ENCODE measurements at places on chromosomes 2 and 18.

DNA sequence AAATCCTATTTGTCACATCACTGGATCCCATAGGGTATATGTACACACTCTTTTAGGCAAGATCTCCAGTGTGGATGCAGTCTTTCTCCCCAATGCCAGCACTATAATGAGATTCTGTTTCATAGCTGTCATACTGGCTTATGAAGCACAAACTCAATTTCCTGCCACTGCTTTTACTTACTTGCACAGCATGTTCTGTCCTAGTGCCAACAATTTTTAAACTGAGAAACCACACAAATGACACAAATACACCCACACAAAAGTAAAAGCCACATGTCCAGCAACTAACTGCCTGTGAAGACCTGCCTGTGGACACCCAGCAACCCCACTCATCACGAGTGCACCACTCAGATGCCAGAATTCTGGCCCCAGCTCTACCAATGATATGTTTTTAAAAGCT, 29.6 kb upstream of the RNU4ATAC start:
- no peak overlapping the region for H3K27ac ChIP-seq
- DNase-seq, result no peak
- H3K27me3 ChIP-seq, result no peaks in the 10 kb centered on the region

GRCh38 chr2:53334610-53335009, 433.0 kb upstream of the CHAC2 start:
- H3K27ac ChIP-seq, result no peak overlapping the region
- no peaks in the 10 kb centered on the region for H3K36me3 ChIP-seq
- no peak for DNase-seq
- H3K4me3 ChIP-seq, result no peak overlapping the region
- no peaks in the 10 kb centered on the region for H3K27me3 ChIP-seq

DNA sequence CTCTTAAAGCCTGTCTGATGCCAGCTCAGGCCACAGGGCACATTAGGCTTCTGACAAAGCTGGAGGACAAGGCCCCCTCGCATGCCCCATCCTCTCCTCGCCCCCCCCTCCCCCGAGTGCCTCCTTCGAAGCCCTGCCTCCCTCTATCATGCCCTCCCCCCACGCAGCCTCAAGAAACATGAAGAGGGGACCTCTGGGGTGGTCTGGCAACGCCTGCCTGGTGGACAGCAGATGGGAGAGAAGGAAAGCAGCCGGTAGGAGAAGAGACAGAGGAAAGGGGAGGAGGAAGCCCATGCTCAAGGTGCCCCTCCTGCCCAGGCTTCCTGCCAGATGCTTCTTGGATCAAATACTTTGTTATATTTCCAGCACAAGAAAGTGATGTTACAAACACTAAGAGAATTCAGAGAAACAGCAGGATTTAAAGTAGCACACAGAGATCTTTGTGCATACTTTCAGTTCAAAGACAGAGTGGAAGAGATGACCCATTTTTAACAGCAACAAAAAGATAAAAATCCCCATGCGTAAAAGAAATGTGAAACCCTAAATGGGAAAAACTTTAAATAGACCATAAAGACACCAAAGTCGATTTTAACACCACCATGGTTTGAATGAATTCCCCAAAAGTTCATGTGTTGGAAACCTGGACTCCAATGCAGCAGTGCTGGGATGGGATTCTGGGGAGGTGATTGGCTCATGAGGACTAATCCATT, 19.0 kb downstream of the BOK start:
- DNase-seq, result no peak
- no peak overlapping the region for H3K4me3 ChIP-seq
- H3K27ac ChIP-seq, result no peak overlapping the region
- no peaks in the 10 kb centered on the region for H3K36me3 ChIP-seq

- no peaks in the 10 kb centered on the region for H3K27me3 ChIP-seq
- DNase-seq, result no peak
- no peak overlapping the region for H3K4me3 ChIP-seq
- no peak overlapping the region for H3K27ac ChIP-seq
Measured at GRCh38 chr18:62610351-62610700, 87.5 kb downstream of the ZCCHC2 start.

DNA sequence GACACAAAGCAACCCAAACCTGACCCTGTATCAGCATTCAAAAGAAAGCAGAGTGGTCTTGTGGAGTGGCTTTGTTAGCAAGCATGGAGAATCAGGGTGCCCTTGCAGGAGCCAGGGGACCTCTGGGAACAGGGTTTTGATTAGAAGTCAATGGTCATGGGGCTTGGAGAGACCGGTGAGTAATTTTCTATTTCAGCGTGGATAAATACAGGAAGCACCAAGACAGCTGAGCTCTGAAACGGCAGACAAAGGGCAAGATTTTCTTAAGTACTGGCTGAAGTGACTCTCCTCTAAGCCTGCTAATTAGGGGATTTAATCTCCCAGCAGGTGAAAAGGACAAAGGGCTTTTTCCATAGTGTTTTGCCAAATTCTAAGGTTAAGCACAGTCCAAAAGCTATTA, 78.0 kb upstream of the GAREM1 start:
- DNase-seq, result no peak
- H3K27me3 ChIP-seq, result no peaks in the 10 kb centered on the region
- no peak overlapping the region for H3K4me3 ChIP-seq
- H3K27ac ChIP-seq, result no peak overlapping the region

GRCh38 chr18:58580623-58581022, 48.3 kb downstream of the ALPK2 start:
- no peaks in the 10 kb centered on the region for H3K36me3 ChIP-seq
- no peak overlapping the region for H3K4me3 ChIP-seq
- no peaks in the 10 kb centered on the region for H3K27me3 ChIP-seq
- DNase-seq, result no peak

DNA sequence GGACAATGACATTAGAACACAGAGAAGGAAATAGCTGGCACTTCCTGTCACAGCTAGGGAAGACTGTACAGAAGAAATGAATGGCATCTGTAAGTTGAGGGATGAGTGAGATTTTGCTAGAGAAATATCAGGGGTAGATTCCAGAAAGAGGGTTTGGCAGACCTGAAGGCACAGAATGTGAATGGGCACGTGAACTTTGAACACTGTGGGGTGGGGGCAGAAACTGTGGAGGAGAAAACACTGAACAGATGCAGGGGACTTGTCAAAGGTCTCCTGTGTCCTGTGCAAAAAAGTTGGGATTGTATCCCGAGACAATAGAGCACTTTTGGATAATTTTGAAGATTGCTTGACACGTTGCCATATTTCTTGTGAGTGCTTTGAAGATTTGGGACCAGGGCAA, 88.0 kb downstream of the PPP1R1C start:
- no peak overlapping the region for H3K4me3 ChIP-seq
- H3K27ac ChIP-seq, result no peak overlapping the region
- no peak for DNase-seq
- H3K36me3 ChIP-seq, result no peaks in the 10 kb centered on the region
- H3K4me1 ChIP-seq, result no peaks in the 10 kb centered on the region
- no peaks in the 10 kb centered on the region for H3K27me3 ChIP-seq

GRCh38 chr2:143617803-143618415, 488.7 kb downstream of the ARHGAP15 start:
- H3K36me3 ChIP-seq, result peaks cover 9% of the 10 kb centered on the region
- H3K27me3 ChIP-seq, result no peaks in the 10 kb centered on the region
- no peak overlapping the region for H3K27ac ChIP-seq
- no peaks in the 10 kb centered on the region for H3K4me1 ChIP-seq
- H3K4me3 ChIP-seq, result no peak overlapping the region

DNA sequence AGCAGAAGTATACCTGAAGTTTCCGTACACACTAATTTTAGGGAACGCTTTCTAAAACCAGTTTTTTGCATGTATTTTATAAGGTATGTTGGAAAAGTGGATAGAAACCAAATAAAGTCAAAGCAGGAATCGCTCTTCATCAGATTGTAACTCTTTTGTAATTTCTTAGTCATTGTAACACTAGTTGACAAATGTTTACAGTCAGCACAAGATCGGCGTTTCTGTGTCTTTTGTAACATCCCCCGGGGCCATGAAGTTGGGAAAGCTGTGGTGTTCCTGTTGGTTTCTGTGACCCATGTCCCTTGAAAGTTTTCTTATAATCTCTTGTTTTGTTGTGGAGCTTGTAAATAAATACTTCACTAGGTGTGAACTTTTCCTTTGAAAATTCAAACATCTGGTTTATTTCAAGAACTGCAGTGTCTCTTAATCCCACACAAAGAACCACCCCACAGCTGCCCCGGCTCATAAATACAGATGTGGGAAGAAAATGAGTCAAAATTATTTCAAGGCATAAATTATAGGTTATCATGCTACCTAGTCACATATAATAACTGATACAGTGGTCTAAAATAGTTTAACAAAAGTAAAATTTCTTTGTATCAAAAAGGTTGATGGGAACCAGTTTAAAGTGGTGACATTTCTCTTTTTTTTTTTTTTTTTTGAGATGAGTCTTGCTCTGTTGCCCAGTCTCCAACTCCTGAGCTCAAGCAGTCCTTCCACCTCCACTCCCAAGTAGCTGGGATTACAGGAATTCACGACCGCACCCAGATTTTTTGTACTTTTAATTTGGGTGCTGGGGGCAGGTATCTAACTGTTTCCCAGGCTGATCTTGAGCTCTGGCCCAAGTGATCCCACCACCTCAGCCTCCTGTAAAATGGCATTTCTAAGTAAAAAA, 751 bp upstream of the NMI start:
- H3K27me3 ChIP-seq, result no peaks in the 10 kb centered on the region
- no peak for DNase-seq
- no peaks in the 10 kb centered on the region for H3K36me3 ChIP-seq
- peak overlapping the region; percentile 93 for H3K27ac ChIP-seq
- H3K4me3 ChIP-seq, result peak overlapping the region; percentile 79

DNA sequence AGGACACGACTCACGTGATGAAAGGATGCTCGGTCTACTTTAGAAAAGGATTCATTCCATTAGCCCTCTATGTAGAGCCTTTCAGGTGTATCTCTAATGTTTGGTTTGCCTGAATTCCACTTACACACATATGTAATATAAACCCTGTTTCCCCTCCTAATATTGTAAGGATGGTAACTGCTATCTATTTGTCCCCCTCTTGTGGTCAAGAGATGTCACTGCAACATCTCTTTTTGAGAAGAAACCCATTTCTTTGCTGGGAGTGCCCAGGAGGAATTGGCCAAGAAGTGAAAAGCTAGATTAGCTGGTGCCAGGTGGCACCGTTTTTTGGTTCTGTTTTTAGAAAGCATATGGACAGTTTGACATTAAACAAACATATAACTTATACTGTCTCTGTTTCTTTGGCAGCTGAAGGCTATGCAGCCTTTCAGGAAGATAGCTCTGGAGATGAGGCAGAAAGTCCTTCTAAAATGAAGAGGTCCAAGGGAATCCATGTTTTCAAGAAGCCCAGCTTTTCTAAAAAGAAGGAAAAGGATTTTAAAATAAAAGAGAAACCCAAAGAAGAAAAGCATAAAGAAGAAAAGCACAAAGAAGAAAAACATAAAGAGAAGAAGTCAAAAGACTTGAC, 41.2 kb downstream of the RALBP1 start:
- DNase-seq, result no peak
- no peak overlapping the region for H3K27ac ChIP-seq
- H3K36me3 ChIP-seq, result peaks cover 17% of the 10 kb centered on the region
- H3K4me3 ChIP-seq, result no peak overlapping the region
- H3K27me3 ChIP-seq, result no peaks in the 10 kb centered on the region

- H3K4me3 ChIP-seq, result no peak overlapping the region
- H3K36me3 ChIP-seq, result no peaks in the 10 kb centered on the region
- DNase-seq, result no peak
- H3K4me1 ChIP-seq, result no peaks in the 10 kb centered on the region
- no peak overlapping the region for H3K27ac ChIP-seq
Measured at GRCh38 chr2:29567906-29568520, 353.4 kb downstream of the ALK start.

GRCh38 chr2:47488870-47489584, 86.1 kb downstream of the MSH2 start:
- no peak overlapping the region for H3K4me3 ChIP-seq
- H3K36me3 ChIP-seq, result no peaks in the 10 kb centered on the region
- H3K27me3 ChIP-seq, result no peaks in the 10 kb centered on the region
- peaks cover 12% of the 10 kb centered on the region for H3K4me1 ChIP-seq
- DNase-seq, result no peak

DNA sequence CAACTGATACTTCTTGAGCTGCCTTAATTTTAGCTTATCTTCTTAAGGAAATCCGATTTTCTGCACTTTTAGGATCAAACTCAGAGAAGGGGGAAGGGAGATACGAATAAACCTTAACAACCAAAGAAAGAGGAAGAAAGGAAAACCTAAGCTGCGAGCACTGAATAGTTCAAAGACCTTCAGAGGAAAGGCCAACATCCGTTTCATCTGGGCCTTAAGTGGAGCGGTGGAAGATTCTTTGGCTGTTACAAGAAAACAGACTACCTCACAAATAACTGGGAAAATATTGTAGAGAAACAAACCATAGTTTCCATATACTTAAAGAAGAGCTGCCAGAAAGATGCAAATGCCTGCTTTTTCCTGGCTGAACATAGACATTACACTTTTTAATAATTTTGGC, 43.6 kb downstream of the VIT start:
- no peaks in the 10 kb centered on the region for H3K27me3 ChIP-seq
- no peaks in the 10 kb centered on the region for H3K36me3 ChIP-seq
- DNase-seq, result no peak
- no peak overlapping the region for H3K27ac ChIP-seq
- H3K4me1 ChIP-seq, result no peaks in the 10 kb centered on the region
- H3K4me3 ChIP-seq, result no peak overlapping the region

- no peak overlapping the region for H3K4me3 ChIP-seq
- DNase-seq, result no peak
- H3K4me1 ChIP-seq, result no peaks in the 10 kb centered on the region
- H3K36me3 ChIP-seq, result peaks cover 18% of the 10 kb centered on the region
Measured at GRCh38 chr2:156574112-156574511, 137.9 kb downstream of the GPD2 start.

DNA sequence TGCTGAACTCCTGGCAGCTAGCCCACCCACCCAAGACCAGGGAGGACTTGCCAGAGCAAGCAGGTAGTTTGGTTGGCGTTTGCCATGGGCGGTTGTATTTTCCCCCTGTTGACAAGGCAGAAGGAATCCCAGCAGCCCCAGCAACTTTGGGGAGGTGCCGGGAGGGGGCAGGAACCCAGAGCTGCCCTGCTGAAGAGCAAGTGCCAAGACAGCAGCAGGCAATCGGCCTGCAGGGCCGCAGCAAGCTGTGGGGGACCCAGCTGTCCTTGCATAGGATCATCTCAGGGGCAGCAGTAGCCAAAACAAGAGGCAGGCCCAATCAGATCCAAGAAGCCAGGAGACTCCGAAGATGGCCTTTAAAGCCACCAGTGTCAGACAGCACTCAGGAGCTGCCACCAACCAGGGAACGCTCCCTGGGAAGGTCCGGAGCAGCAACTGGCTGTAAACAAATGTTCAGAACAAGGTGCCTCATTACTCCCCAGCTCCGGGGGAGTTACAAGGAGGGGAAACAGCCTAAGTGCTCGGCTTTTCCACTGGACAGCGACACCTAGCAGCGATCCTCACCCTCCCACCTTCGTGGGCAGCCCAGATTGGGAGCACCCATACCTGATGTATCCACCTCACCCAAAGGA, 2.1 kb downstream of the ST8SIA5 start:
- DNase-seq, result no peak
- no peak overlapping the region for H3K27ac ChIP-seq
- H3K4me3 ChIP-seq, result no peak overlapping the region
- no peaks in the 10 kb centered on the region for H3K36me3 ChIP-seq
- peaks cover 19% of the 10 kb centered on the region for H3K4me1 ChIP-seq

- no peaks in the 10 kb centered on the region for H3K27me3 ChIP-seq
- H3K4me3 ChIP-seq, result no peak overlapping the region
- DNase-seq, result no peak
- H3K27ac ChIP-seq, result no peak overlapping the region
- H3K36me3 ChIP-seq, result no peaks in the 10 kb centered on the region
- H3K4me1 ChIP-seq, result peaks cover 27% of the 10 kb centered on the region
Measured at GRCh38 chr2:109345091-109345490, 216.1 kb downstream of the SH3RF3 start.

GRCh38 chr2:195861821-195862220, 204.8 kb downstream of the SLC39A10 start:
- no peak for DNase-seq
- no peaks in the 10 kb centered on the region for H3K36me3 ChIP-seq
- no peak overlapping the region for H3K4me3 ChIP-seq
- peaks cover 2% of the 10 kb centered on the region for H3K27me3 ChIP-seq
- H3K4me1 ChIP-seq, result no peaks in the 10 kb centered on the region
- no peak overlapping the region for H3K27ac ChIP-seq
